ENCODE measurements at places on chromosomes 11 and 22.
A peak's percentile ranks its signal among the peaks of the same experiment; 100 is the strongest.

GRCh38 chr22:35840302-35840739, 122.6 kb downstream of the APOL5 start:
- peak; percentile 98 for DNase-seq

GRCh38 chr11:110798201-110798900, 86.1 kb upstream of the ARHGAP20 start:
- DNase-seq: no peak

DNA sequence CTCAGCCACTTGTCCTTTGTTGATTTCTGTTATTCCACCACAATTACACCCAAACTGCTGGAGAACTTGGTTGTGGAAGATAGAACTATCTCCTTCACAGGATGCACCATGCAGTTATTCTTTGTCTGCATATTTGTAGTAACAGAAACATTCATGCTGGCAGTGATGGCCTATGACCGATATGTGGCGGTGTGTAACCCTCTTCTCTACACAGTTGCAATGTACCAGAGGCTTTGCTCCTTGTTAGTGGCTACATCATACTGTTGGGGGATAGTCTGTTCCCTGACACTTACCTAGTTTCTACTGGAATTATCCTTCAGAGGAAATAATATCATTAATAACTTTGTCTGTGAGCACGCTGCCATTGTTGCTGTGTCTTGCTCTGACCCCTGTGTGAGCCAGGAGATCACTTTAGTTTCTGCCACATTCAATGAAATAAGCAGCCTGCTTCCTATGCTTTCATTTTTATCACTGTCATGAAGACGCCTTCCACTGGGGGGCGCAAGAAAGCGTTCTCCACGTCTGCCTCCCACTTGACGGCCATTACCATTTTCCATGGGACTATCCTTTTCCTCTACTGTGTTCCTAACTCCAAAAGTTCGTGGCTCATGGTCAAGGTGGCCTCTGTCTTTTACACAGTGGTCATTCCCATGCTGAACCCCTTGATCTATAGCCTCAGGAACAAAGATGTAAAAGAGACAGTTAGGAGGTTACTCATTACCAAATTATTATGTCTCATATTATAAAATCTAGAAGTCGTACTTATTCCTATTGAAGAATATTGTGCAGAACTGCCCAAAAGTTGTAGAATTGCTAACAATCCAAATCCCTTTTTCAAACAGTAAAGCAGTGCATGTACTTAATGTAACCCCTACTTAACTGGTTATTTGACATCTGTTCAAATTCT, 53.2 kb downstream of the OR4C6 start:
- no peak for DNase-seq

DNA sequence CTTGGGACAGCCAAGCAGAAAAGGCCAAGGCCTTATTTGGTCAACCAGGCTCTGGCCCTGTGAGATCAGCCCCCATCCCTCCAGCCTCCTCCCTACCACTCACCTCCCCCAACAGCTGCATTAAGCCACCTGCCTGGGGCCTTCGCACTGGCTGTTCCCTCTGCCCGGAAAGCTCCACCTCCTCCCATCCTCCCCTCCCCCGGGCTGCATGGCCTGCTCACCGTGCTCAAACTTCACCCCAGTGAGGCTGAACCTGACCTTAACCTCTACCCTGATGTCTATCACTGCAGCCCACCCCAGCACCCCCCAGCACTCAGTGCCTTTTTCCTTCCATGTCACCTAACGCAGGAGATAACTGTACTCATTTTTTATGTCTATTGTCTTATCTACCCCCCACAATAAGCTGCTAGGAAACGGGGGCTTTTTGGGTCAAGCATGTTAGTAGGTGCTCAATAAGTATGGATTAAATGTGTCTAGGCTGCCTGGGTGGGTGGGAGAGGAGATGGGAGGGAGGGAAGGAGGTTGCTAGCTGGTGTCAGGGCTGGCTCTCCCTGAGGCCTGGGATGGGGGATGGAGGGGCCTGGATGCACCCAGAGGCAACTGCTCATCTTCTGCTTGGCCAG, 912 bp downstream of the PTPRCAP start:
- DNase-seq: no peak

- no peak for DNase-seq
Observed at GRCh38 chr22:40928657-40929056, 22.5 kb upstream of the RBX1 start.

GRCh38 chr11:111439901-111440300, 60.8 kb upstream of the POU2AF1 start:
- no peak for DNase-seq

DNA sequence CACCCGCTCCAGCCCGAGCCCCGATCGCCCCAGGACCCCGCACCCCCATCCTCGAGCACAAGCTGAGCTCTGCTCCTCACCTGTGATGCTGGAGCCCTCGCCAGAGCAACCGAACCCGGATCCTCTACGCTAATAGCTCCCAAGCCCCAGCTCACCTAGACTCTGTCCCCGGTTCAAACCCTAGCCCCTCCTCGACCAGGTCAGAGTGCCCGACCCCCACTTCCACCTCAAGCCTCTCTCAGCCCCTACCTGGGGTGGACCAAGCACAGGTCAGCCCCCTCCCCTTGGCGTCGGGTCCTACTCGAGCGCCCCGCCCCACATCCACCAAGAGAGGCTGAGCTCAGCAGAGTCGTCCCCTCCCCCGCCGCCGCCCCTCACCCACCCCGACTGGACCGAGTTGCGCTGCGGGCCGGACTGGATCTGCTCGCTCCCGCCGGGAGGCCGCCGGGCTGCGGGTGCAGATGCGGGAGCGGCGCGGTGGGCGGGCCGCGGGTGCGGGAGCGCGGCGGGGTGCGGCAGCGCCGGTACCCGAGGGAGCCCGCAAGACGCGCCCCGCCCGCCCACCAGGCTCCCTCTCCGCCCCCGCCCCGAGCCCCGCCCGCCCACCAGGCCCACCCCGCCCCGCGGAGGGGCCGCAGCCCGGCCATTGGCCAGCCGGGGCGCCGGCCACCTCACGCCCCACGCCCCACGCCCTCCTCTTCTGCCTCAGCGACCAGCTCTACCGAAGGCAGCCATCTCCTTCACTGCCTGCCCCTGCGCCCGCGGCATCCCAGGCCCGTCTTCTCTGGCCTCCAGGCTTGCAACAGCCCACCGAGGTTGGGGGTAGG, 577 bp upstream of the DKK3 start:
- no peak for DNase-seq

DNA sequence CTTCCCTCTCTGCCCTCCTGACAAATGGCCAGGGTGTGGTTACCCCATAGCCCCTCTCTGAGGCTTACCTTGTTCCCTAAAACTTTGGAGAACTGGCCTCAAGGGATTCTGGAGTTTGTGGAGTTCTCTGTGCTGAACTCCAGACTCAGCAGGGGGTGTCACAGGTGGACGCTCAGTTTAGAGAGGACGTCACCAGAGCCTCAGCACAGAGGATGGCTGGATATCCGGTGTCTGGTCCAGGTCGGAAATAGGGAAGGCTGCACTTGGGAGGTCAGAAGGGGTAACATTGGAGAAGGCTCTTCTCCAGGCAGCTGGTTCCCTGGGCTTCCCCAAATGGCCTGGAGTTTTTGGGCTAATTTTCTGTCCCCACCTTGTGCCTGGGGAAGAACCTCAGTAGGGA, 64.2 kb downstream of the ADAMTS15 start:
- no peak for DNase-seq

DNA sequence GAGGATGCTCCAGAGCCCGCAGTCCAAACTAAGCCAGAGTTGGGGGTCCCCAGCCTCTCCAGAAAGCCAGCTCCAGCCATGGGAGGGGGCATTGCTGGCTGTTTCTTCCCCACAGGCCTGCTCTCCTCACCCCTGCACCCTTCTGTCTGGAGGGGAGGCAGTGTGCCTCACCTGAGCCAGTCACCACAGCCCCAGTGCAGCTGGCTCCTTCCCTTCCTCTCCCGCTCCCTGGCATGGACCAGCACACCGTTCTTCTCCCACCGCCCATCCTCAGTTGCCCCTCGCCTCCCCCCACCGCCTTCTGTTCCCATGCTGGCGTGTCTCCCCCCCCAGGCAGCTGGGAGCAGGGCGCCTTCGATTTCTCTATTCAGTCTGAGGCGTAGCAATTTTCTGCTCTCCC, 110.5 kb upstream of the THY1 start:
- DNase-seq: no peak

DNA sequence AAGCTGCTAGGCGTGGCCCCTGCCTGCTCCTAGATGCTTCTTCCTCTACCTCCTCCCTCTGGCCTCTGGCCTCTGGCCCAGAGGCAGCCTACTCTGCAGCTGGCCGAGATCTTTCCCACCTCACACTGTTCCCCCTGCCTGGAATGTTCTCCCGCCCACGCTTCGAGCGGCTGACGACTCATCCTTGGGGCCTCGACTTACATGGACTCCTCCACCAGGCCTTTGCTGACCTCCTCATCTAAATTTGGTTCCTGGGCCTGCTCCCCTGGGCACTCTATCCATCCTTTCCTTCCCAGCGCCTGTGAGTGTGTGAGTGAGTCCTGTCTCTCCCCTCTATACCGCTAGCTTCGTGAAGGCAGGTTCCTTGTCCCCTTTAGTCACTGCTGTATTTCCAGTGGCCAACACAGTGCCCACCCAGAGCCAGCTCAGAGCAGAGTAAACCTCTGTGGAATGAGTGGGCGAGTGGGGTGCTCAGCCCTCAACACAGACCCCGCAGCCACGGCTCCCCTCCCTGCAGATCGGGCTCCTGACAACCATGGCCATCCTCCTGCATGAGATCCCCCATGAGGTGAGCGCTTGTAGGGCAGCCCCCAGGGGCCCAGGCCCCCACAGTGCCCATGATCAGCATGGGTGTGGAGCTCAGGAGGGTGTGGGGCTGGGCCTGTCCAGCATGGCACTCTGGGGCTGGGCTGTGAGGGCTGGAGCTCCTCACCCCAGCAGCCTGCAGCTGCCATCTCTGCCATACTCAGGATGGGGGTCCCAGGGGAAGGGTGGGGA, 5.7 kb downstream of the SLC39A13 start:
- DNase-seq: peak; percentile 75

GRCh38 chr11:68436985-68437926, 23.3 kb upstream of the PPP6R3 start:
- peak; percentile 69 for DNase-seq

- peak; percentile 69 for DNase-seq
Observed at GRCh38 chr11:61718621-61719302, 33.7 kb upstream of the MYRF start.

DNA sequence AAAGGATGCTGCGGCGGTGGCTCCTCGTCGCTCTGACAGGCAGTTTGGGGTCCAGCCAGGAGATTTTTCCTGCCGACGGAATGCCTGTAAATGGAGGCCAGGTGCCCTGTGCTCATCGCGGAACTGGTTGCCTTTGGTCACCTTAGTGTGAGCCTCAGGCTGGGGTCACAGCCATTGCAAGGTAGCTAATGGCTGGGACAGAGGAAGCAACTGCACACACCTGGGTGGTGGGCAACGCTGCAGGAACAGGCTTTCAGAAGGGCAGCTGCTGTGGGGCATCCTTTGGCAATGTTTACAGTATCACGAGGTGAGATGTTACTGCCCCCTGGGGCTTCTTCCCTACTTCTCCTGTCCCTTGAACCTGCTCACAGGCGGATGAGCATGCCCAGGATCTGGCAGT, 205.5 kb downstream of the GRIK4 start:
- no peak for DNase-seq

DNA sequence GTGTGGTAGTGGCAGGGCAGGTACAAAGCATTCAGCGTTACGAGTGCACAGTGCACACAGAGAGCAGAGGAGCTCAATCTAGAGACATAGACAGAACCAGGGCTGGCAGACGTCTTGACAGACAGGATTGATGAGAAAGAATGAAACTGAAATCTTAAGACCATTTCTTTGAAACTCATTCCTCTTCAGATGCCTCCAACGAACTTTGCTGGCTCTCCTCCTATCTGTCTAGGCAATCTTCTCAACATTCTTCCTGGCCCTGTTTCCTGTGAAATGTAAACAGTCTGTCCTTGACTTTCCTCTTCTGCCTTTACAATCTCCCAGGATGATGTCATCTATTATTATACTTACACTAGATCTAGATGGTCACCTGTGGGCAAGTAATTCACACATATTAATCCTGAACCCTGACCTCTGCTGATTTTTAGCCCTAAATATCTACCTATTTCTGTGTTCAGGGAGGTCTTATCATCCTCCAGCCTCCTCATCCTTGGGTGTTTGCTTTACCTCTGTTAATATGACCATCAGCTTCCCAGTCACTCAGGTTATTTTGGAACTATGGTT, 119.5 kb downstream of the ENTHD1 start:
- DNase-seq: no peak

- DNase-seq: no peak
Observed at GRCh38 chr22:36864454-36865215, 3.8 kb downstream of the NCF4 start.

GRCh38 chr11:92123540-92123939, 101.1 kb upstream of the FAT3 start:
- DNase-seq: peak; percentile 93

DNA sequence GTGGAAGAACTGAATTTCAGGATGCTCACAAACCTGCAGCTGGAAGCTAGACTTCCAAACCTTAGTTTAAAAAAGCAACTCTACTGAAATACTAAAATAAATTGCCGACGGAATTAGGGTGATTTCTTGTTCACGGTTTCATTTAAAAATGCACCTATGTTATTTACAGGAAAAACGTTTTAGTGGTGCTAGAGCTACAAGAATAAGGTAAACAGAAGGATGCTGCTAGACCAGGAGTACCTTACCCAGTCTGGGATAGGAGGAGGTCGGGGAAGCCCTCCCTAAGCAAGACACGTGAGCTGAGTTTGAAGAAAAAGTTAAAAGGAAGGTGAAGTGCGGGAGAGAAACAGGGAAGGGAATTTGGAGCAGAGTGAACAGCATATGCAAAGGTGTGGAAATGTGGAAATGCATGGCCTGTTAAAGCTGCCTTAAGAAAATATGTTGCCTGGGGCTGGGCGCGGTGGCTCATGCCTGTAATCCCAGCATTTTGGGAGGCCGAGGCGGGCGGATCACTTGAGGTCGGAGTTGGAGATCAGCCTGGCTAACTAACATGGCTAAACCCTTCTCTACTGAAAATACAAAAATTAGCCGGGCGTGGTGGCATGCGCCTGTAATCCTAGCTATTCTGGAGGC, 1.4 kb upstream of the FTH1 start:
- DNase-seq: no peak

DNA sequence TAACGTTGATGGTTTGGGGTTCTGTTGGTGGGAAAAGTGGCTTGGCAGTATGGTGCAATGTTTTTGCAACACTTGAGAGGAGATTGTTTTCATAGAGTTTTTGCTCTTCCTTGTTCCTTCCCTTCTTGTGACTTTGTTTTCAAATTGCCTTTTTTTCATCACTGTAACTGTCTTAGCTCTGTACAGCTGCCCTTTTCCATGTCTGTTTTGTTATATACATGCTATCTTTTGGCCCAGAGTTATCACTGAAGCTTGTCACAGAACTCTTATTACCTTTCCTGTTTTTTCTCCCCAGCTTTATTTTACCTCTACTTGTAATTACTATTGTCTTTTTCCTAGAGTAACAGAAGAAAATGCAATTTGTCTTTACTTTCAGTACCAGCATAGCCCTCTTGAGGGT, 154.1 kb downstream of the DDX10 start:
- DNase-seq: no peak

DNA sequence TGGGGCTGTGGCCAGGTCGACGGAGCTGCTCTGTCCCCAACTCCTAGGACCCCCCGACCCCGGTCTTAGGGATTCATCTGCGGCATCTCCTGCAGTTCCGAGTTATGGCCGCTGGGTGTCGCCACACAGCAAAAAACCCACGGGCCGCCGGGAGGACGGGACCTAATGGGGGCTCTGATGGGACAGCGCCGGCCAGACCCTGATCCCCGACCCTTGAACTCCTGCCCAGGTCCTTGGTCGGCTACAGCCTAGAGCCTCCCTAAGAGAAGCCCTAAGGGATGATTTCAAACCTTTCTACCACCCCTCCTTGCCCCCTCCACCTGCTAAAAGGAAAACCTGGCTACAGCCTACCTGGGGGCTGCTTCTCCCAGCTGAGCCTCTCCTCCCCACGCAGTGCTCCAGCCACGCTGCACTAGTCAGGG, 30.8 kb upstream of the LRRC10B start:
- no peak for DNase-seq

GRCh38 chr11:13009921-13010748, 1.0 kb downstream of the RASSF10 start:
- DNase-seq: peak; percentile 39

Measured in astrocyte (in vitro differentiated cells and primary cell).